ENCODE measurements at places on chromosomes 2 and 18. TPM values are rescaled to one million over a fixed set of nuclear protein-coding genes. Genes with fewer than 3 reads are reported as not detected.

- no peaks in the 10 kb centered on the region for H3K4me1 ChIP-seq
- no peaks in the 10 kb centered on the region for H3K36me3 ChIP-seq
- DNase-seq = no peak
- no peaks in the 10 kb centered on the region for H3K27me3 ChIP-seq
- H3K4me3 ChIP-seq = no peak overlapping the region
- no peak overlapping the region for H3K27ac ChIP-seq
These were observed 185.9 kb downstream of the ZNF521 start for GRCh38 chr18:25166113-25166512.

Gene GKN2
- not detected for total RNA-seq

GRCh38 chr2:107592280-107592624 lies 234.4 kb upstream of the RGPD4 start:
- no peak for DNase-seq
- no peaks in the 10 kb centered on the region for H3K4me1 ChIP-seq
- H3K4me3 ChIP-seq = no peak overlapping the region
- H3K27ac ChIP-seq = no peak overlapping the region
- no peaks in the 10 kb centered on the region for H3K36me3 ChIP-seq
- H3K27me3 ChIP-seq = no peaks in the 10 kb centered on the region

GRCh38 chr18:59779979-59780378 lies 82.8 kb upstream of the CCBE1 start:
- H3K27me3 ChIP-seq = no peaks in the 10 kb centered on the region
- no peak overlapping the region for H3K27ac ChIP-seq
- no peak overlapping the region for H3K4me3 ChIP-seq

DNA sequence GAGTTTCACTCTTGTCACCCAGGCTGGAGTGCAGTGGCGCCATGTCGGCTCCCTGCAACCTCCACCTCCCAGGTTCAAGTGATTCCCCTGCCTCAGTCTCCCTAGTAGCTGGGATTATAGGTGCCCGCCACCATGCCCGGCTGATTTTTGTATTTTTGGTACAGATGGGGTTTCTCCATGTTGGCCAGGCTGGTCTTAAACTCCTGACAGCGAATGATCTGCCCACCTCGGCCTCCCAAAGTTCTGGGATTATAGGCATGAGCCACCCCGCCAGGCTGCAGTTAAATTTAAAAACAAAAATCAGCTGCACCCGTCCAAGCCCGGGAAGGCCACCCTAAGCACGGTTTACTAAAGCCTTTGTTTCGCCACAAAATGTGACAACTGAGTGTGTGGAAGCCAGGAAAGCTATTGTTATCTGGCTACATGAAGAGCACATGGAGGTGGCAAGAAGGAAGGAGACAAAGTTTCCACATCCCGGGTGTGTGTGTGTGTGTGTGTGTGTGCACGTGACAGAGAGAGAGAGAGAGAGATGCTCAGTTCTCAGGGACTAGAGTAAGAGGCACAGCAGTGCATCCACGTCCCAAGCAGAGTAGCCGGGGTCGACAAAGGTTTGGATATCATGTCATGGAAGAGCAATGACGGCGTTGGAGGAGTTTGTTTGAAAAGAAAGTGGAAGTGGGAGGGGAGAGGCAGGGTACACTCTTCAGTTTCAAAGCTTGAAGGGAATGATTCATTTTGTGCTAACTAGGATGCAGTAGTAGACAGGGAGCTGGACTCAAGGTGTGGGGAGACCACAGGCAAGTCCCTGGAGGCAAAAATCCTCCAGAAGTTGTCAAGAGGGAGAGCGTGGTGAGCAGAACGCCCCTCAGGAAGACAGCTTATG lies 20.1 kb downstream of the INPP5D start:
- H3K27me3 ChIP-seq = no peaks in the 10 kb centered on the region
- H3K4me3 ChIP-seq = no peak overlapping the region

Gene AMMECR1L
- total RNA-seq = 5.4 TPM
